GM18507 (cell line): ENCODE measurements at places on chromosomes 2 and 18.
A peak's percentile ranks its signal among the peaks of the same experiment; 100 is the strongest.

GRCh38 chr2:191693166-191693565 lies 15.2 kb downstream of the NABP1 start:
- DNase-seq = no peak

DNA sequence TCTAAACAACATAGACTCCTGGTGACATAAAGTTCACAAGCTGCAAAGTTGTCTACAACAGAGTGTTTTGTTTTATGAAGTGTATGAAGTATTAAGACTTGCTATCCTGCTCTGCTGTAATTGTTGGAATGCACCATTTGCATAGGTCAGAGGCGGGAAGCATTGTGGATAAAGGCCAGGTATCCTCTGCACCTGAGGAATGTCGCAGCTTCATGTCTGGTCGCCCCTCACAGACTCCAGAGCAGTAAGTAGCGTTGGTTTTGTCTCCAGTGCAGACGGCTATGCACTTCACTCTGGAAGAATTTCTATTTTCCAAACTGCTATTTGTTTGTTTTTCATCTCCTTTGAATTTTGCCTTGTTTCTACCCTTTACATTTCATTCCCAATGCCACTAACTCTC lies 63.1 kb downstream of the UNC80 start:
- DNase-seq = no peak

DNA sequence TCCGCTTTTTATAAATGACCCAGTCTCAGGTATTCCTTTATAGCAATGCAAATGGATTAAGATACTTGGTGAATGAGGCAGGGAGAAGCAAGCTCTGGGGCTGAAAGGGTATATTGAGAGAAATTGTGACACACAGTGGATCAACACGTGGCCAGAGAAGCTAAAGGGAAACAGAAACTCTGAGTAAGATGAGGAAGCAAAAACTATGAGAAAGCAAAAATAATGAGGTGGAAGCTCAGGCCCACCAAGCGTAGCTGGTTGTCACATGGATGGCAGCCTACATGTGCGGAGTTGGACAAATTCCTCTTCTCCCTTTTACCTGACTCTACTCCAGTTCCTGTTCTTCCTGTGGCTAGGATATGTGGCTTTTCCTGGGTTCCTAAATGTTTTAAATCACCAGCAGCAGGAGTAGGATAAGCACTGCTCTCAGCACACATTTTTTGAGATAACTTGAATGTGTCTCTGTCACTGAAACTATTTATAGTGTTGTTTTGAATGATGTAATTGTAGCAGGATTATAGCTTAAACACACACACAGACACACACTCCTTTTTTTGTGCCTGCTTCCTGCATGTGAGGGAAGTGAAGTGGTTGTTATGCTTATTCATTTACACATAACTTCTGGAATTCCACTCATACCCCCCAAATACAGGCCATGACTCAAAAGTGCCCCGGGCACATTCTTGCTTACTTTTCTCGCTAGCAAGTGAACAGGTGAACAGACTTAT lies 30.1 kb upstream of the EPC2 start:
- DNase-seq = peak; percentile 18

- DNase-seq = no peak
Measured at GRCh38 chr2:100831158-100831750, 11.3 kb downstream of the NPAS2 start.

GRCh38 chr2:33207151-33207740 lies 260.5 kb downstream of the LTBP1 start:
- no peak for DNase-seq

DNA sequence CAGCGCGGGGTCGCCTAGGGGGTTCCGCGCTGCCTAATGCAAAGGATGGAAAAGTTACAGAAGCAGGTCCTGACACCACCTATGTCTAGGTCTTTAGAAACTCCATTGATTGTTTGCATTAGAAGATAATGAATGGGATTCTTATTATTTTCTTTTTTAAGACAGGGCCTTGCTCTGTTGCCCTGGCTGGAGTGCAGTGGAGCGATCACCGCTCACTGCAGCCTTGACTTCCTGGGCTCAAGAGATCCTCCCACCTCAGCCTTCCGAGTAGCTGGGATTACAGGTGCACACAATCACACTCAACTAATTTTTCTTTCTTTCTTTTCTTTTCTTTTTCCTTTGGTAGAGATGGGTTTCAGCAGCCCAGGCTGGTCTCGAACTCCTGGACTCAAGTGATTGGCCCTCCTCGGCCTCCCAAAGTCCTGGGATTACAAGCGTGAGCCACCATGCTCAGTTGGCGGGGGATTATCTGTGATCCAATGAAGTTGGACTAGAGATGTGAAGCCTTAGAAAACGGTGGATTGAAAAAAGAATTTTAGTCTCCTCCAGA lies 761 bp upstream of the IDH1 start:
- DNase-seq = no peak

- DNase-seq = no peak
Measured at GRCh38 chr18:63266888-63267790, 52.4 kb downstream of the BCL2 start.
